NCI-H748 treated with DMSO at 0.1 percent for 48 hours (cell line): ENCODE measurements at places on chromosomes 4 and X.

DNA sequence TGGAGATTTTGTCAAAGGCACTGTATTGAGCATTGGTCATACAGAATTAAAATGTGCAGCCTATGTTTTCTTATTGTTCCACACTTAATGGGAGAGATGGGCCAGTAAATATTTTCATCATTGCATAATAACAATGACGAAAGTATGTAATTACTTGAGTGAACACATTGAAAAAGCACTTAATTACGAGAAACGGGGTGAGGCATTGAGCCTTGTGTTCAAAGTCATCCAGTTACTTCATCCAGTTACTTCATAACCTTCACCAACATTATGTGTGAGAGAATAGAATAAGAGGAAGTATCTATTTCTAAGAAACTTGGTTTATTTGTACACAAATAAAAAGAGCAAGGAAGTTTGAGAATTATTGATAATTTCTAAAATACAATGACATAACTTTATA, 1427.0 kb downstream of the ADGRL3 start:
- DNase-seq: no peak

GRCh38 chrX:55098691-55099090, 9.9 kb downstream of the PAGE2 start:
- DNase-seq: no peak

DNA sequence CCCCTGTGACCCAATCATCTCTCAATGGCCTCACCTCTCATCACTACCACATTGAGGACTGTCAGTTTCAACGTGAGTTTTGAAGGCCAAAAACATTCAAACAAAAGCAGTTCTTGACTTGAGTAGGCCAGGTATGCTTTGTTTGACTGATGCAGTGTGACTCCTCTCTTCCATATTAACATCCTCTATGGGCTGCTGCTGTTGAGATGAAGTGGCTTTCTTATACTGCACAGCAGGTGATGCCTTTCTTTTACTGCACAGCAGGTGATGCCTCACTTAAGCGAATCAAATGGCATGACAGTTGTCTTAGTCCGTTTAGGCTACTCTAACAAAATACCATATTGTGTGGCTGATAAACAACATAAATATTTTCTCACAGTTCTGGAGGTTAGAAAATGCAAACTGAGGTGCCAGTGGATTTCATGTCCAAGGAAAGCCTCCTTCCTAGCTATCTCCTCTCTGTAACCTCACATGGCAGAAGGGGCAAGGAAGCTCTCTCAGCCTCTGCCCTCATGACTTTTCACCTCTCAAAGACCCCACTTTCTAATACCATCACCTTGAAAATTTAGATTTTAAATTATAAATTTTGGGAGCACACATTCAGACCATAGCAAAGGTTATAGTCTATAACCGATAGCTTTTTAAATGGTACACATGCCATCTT, 2267.9 kb upstream of the AGA start:
- peak; percentile 29 for DNase-seq

DNA sequence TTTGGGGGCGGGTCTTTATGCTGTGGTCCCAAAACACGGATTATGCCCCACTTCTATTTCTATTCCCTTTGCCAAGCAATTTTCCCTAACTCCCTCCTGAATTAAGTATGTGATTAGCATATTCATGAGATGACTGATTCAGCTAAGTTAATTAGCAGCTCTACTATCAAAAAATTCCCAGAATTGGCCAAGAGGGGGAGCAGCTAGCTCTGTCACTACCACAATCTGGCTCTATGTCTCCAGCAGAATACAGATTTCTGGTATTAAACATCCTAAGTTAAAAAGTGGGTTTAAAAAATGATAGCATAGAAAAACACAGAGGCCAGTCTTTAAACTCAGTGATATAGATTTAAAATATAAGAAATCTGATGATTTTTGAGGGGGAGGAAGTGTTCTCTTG, 80.3 kb downstream of the GPC4 start:
- no peak for DNase-seq

- DNase-seq: no peak
These were observed 64.8 kb downstream of the MAML3 start for GRCh38 chr4:140089216-140089615.

DNA sequence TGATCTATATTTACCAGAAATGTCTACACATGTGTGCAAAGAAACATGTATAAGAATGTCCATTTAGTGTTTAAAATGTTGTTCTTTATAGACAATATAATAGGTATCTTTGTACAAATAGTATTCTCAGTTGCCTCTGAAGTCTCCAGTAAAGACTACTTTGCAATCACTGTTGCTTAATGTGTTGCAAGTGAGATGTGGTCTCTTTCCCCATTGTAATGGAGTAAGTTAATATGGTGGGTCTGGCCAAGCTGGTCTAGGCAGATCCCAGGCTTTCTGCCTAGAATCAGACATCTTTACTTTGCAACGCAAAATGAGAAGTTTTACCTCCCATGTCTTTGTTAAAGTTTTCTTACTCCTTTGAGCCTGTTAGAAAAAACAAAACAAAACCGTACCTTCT, 144.8 kb downstream of the GABRA3 start:
- no peak for DNase-seq

- no peak for DNase-seq
These were observed 61.6 kb upstream of the ARSJ start for GRCh38 chr4:114041117-114041475.

GRCh38 chr4:188008377-188008776, 12.8 kb downstream of the ZFP42 start:
- no peak for DNase-seq

- DNase-seq: no peak
These were observed 26.2 kb upstream of the TMEM150C start for GRCh38 chr4:82587826-82588540.

DNA sequence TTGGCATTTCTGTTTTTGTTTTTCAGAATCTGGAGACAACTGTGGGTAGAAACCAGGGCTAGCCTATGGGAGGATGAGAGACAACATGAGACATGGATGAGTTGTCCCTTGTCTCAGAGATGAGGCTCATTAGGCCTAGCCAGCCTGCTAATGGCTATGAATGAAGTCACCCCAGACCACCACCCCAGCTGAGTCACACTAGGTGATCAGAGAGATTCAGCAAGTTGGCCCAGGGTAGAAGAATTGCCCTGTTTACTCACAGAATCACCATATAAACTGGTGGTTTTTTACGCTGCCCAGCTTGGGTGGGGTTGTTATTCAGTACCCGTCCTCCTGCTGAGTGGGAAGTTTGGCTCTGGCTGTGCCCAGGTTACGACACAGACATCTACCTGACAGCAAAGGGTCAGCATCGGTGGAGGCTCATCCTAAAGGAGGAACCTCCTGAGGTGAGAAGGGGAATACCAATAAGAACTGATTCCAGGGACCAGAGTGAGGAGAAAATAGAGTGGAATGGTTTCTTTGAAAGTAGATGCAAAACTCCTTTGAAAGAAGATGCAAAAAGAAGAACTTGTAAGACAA, 17.2 kb upstream of the ARSJ start:
- DNase-seq: peak; percentile 7

DNA sequence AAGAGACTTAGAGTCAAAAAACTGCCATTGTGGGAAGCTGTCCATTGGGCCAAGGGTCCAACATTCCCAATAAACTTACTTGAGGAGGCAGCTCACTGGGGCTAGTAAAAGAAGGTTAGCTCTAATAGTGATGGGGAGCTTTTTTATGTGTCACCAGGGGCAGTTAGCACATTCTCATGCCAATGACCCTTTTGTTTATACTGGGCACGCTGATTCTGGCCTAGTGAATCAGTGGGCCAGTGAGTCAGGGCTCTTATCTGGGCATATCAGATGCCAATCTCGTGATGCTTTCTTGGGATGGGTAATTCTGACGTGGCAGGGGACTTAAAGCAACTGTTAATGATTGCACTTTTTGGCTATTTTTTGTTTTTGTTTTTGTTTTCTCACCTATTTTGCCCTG, 27.8 kb downstream of the TCEAL1 start:
- DNase-seq: no peak

GRCh38 chr4:59455751-59456150, 1744.4 kb upstream of the ADGRL3 start:
- DNase-seq: no peak
